Mesothelial cell of epicardium (in vitro differentiated cells): ENCODE measurements at places on chromosomes 1 and 21.

GRCh38 chr1:26799479-26800142 is 11.9 kb downstream of the PIGV start:
- no peak for DNase-seq

DNA sequence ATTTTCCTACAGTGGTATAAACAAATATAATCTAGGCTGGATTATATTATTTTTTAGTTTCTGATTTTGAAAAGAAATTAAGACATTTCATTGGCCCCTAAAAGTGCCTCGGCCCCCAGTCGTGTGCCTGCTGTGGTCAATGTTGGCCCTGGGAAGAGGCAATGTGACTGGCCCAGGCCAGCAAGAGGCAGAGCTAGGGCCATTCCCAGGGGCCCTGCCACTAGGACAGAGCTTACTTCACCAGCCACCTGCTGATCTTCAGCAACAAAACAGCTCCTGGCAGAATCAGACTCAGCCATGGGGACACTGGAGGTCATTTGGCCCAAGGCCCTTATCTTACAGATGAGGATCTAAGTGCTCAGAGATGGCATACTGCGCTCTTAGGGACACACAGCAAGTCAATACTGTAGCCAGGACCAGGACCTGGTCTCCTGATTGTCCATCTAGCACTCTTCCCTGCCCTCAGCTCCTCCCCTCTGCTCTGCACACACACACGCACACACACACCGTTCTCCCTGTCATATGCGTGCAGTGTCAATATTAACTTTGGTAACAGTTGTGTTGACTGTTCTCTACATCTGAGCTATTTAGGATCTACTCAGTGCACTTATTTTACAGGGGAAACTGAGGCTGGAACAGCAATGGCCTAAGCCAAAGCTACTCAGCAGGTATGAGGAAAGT is 16.6 kb upstream of the KLHDC7A start:
- DNase-seq, result no peak

- DNase-seq, result no peak
Observed at GRCh38 chr1:160734301-160734700, 4.7 kb upstream of the SLAMF7 start.

DNA sequence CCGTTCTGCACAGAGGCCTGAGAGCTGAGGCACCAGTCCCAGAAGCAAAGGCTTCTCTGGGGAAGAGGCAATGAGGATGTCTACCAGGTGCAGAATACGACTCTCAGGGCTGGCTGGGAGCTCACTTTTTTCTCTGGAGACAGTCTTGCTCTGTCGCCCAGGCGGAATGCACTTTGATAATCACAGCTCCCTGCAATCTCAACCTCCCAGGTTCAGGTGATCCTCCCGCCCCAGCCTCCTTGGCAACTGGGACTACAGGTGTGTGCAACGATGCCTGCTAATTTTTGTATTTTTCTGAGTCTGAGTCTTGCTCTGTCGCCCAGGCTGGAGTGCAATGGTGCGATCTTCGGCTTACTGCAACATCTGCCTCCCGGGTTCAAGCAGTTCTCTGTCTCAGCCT is 17.6 kb downstream of the NADK start:
- no peak for DNase-seq

- no peak for DNase-seq
Observed at GRCh38 chr21:26883768-26884167, 38.6 kb upstream of the ADAMTS1 start.

DNA sequence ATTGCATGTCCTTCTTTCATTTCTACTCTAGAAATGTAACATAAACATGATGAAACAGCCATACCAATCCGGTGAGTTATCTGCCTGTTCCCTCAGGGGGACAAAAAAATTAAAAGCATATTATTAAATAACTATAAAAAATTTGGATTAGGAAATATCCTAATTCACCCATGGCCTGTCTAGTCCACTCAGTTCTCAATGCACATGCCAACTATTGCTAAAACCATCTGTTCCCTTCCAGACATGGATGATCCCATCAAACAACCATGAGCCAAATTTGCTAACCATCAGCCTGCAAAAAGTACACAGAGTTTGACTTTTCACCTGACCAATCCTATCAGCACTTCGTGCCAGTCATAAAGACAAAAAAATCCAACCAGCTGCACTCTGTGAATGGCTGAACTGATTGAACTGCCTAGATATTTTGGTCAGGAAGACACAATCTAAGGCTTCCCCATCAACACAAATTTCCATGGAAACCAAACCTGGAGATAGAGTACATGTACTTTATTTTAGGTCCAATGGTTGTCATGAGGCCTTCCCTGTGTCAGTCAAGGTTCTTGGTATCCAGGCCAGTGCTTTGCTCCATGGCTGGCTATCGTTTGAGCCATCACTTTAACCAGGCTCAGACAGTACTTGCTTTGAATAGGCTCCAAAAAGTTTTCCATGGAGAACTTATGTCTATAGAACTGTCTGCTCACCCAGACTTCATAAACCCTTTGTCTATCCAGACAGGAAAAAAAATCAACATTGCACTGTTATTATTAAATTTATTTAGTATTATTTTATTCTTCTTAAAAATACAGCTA is 570.8 kb downstream of the LTN1 start:
- DNase-seq, result no peak

DNA sequence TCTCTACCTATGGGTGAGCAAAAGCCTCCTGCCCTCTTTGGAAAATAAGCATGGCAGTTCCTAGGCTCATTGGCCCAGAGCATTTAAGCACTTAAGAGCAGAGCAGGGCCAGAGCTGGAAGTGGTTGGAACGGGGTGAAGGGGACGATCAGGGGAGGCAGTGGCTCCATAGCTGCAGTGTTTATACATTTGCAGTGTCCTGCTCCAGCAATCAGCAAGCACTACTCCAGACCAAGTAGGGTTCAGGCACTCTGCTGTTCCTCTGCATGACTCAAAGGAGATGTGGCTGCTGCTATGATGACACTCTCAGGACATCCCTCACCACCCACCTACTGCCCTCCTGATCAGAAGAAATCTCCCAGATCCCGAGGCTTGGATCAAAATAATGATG is 55.0 kb downstream of the TRABD2B start:
- DNase-seq, result no peak

DNA sequence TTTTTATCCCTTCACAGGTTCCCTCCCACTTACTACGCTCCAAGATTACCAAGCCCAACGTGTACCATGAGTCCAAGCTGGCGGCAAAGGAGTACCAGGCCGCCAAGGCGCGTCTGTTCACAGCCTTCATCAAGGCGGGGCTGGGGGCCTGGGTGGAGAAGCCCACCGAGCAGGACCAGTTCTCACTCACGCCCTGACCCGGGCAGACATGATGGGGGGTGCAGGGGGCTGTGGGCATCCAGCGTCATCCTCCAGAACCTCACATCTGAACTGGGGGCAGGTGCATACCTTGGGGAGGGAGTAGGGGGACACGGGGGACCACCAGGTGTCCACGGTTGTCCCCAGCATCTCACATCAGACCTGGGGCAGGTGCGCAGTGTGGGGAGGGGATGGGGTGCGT is 65.7 kb downstream of the POFUT2 start:
- no peak for DNase-seq

- DNase-seq, result no peak
Observed at GRCh38 chr1:180482425-180483275, 19.7 kb downstream of the ACBD6 start.

DNA sequence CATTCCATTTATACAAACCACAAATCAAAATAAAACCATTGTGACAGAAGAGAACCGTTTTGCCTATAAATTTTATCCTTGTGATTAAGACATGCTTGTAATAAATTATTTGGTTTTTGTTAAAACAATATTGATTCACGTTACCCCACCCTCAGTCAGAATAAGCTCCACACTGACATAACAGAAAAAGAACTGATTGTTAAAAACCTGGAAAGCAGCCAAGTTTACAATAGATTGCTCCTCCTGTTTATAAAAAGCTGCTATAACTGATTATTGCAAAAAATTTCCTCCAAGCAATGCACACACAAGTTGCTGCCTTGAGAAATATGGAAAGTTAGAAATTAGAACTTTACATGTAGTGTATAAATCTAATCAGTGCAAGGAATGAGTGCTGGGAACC is 263.5 kb downstream of the SETD4 start:
- DNase-seq, result no peak

- no peak for DNase-seq
Observed at GRCh38 chr1:194374649-194375048, 1188.2 kb upstream of the B3GALT2 start.

GRCh38 chr1:55143684-55144083 is 71.5 kb downstream of the USP24 start:
- DNase-seq, result no peak

- DNase-seq, result no peak
Observed at GRCh38 chr1:227065311-227065710, 125.2 kb downstream of the COQ8A start.

GRCh38 chr21:44368711-44369446 is 15.5 kb downstream of the TRPM2 start:
- DNase-seq, result no peak

DNA sequence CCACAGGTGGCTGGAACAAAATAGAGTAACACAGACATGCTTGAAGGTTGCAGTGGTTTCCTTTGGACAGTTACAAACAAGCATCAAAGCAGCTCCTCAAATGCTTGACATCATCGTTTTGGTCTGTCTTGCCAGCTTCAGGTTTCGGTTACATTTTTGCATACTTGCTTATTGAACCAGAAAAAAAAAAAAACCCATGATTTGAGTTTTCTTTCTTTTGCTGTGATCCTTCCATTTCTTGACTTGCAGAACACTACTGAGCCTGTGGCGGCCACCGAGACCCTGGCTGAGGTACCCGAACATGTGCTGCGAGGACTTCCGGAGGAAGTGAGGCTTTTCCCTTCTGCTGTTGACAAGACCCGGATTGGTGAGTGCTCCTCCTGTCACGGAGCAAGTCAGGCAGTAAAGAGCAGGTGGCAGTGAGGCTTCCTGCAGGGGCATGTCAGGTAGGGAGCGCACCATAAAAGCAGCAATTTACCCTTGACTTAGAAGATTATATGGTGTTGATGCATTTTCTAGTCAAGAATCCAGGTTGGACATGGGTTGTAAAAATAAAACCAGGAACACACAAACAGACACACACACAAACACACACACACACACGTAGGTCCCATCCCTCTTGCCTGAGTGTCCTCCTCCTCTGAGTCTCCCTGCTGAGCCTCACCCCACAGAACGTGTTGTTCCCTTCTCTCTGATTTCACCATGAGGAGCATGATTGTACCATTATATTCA is 30.9 kb downstream of the PRDM2 start:
- no peak for DNase-seq

DNA sequence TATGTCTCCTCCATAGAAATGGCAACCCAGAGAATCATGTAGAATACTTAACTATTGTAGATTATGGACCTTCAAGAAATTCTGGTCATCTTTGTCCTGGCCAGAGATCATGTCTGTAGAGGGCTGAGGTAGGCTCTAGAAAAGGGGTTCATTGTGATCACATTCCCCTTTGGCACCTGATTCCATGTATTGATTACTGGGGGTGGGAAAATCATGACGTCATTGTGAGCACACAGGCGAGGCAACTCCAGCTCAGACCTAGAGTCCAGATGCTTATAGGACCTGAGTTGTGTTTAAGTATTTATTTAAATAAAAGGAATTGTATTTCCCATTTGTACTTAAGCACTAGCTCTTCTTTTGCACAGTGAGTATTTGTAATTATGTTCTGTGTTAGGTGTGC is 93.1 kb downstream of the OSBPL9 start:
- no peak for DNase-seq

- DNase-seq, result no peak
Observed at GRCh38 chr1:205545001-205545919, 40.8 kb downstream of the CDK18 start.

DNA sequence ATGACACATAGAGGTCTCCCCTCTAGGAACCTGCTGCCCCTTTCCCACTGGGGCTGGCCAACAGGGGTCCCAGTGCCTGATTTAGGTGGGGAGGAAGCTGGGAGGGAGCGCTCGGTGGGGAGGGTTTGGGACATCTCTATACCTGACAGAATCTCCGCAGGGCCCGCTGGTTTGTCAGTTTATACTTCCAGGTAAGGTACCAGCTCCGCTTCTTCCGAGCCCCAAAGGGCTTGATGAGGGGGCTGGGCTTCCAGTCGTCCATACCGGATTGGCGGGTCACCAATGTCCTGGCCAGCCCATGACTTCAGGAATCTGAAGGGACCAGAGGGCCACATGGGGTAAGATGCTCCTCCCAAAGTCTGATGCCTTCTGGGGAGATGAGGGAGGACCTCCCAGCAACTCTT is 672 bp downstream of the POMGNT1 start:
- no peak for DNase-seq

DNA sequence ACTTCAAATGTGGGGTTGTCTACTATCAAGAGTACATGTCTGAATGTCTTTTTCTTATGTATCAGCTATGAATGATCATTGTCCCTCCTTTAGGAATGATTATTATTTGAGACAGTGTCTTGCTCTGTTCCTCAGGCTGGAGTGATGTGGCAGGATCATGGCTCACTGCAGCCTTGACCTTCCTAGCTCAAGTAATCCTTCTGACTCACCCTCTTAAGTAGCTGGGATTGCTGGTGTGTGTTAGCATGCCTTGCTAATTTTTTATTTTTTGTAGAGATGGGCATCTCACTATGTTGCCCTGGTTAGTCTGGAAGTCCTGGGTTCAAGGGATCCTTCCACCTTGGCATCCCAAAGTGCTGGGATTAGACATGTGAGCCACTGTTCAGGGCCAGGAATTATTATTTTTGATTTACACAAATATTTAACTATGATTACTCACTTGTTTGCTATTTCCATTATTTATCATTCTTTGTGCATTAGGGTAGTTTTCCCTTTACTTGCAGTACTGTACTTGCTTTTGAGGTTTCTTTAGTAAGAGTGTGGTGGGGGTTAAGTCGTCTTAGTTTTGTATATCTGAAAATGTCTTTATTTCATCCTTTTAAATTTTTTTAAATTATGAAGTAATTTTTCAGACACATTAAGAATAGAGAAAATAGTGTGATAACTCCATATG is 12.8 kb downstream of the S100A7 start:
- no peak for DNase-seq

- no peak for DNase-seq
Observed at GRCh38 chr1:226772446-226773139, 33.5 kb upstream of the ITPKB start.

DNA sequence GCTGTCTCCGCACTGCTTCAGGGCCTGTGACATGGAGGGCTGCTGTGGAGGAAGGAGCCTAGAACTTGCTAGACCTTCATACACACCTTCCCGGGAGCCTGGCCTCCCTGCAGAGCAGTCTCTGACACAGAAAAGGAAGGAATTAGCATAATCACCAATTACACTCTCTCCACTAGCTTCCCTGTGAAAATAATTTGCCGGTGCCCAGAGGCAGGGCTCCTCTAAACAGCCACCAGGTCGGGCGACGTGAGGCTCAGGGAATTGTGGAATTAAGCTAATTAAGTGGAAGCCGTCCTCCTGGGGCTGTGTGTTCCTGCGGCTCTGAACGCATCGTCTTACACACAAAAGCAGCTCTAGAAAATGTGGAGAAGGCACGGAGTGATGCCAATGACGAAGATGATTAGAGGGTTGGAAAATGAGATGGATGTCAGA is 82.6 kb downstream of the NENF start:
- DNase-seq, result no peak
